Cerebellum (tissue), 4 donors: ENCODE measurements at places on chromosomes 3 and 15.

DNA sequence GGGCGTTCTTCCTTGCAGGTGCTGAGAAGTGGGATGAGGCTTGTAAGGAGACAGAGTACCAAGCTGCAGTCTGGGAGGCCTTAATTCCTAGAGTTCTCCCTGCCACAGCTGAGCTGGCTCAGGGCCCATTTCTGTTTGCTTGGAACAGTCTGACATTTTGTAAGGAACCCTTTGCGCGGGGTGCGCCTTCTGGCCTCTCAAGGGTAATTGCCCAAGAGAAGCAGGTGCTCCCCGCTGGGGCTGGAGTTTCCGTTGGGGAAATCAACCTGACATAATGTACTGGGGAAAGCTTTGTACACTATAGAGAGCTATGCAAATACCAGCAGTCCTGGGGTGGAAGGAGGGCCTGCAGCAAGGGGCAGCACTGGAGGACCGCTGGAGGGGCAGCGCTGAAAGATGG lies 83.6 kb downstream of the HMG20A start:
- DNase-seq: no peak

DNA sequence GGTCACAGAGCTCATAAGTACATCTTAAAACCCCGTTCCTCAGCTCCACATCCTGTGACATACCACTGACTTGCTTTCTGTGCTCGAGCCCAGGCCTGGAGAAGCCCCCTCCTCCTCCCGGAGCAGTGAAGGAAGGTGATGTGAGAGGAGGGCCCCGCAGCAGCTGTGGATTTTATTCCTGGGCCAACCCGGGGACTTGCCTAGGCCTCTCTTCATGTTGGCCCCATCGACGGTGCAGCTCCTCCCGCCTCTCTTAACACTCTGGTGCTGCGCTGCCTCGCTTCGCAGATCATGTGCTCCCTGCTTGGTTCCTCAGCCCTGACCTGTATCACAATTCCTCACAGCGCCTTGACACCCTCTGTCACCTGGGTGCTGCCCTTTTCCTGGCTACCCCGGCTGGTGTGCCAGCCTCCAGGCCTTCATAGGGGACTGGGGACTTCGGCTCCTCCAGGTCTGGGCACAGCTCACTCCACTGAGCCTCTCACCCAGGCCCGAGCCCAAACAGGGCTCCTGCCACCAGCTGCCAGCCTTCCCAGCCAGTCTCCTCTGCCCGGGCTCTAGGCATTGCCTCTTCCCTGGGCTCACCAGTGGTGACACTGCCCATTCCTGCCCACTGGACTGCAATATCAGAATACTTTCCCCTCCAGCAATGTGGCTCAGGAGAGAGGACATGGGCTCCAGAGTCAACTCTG lies 21.5 kb downstream of the MAGEF1 start:
- DNase-seq: no peak

GRCh38 chr15:79582650-79583049 lies 150.5 kb downstream of the MINAR1 start:
- DNase-seq: no peak

DNA sequence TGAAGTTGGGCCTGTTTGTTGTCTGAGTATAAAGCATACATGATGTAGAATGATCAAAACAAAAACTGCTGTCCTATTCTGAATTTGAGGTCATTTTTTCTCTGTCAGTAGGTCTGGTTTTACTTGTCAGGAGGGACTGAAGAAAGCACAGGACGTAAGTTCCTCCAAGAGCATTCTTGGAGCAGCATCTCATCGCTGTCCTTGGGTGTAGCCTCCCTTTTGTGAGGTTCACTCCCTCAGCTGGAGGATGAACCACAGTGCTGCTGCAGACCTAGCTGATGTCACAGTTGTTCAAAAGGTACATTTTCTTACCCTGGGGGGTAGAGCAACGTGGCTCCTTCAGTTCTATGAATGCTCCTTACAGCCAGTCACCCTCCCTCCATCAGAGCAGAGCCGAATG lies 490.0 kb upstream of the TBL1XR1 start:
- no peak for DNase-seq

GRCh38 chr3:146505516-146505915 lies 36.2 kb upstream of the PLSCR2 start:
- no peak for DNase-seq

- DNase-seq: peak; percentile 89
Measured at GRCh38 chr3:184261270-184261853, at the start of gene CAMK2N2. CAMK2N2 (minus strand) TSS chr3:184261553; CDS start chr3:184261285, 268 bp downstream.

- no peak for DNase-seq
Measured at GRCh38 chr3:71225002-71225684, 358.4 kb downstream of the FOXP1 start.

- no peak for DNase-seq
Measured at GRCh38 chr3:154089421-154090420, 31.5 kb upstream of the ARHGEF26 start.

DNA sequence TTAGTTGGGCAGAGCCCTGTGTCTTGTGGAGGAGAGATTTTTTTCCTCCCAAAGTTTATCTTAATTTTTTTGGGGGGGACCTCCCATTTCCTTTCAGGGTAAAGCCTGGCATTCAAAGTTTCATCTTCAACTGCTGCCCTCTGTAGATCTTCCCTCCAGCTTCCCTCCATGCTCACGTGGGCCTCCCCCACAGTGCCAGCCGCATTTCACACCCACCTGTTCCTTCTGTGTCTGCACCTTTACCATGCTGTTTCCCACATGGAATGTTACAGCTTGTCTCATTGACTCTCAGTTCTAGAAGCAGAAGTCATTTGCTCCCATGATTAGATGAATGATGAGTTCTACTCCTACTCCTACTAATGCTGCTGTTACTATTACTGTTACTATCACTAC lies 6.5 kb downstream of the CELF6 start:
- no peak for DNase-seq

DNA sequence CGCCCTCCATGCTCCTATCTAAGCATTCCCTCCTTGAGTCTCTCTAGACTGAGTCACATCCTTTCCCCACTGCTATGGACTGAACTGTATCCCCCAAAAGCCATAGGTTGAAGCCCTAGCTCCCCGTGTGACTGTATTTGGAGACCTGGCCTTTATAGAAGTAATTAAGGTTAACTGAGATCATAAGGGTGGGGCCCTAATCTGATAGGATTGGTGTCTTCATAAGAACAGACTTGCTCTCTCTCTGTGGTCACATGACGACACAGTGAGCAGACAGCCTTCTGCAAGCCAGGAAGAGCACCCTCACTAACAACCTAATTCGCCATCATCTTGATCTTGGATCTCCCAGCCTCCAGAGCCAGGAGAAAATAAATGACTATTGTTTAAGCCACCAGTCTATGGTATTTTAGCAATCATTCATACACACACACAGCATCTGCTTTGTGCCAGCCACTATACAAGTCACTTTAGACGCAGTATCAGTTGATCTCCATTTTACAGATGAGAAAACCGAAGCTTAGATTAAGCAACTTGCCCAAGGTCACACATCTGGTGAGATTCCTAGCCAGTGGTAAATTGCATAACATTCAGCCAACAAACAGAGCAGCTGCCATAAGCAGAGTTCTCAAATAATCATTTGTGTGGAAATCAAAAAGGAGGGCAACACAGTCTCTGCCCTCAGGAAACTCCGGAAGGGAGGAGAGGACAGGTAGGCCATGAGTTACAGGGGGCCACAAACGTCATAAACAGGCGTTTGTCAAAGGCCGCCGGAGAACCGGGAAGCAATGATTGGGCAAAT lies 66.3 kb upstream of the HES1 start:
- no peak for DNase-seq

DNA sequence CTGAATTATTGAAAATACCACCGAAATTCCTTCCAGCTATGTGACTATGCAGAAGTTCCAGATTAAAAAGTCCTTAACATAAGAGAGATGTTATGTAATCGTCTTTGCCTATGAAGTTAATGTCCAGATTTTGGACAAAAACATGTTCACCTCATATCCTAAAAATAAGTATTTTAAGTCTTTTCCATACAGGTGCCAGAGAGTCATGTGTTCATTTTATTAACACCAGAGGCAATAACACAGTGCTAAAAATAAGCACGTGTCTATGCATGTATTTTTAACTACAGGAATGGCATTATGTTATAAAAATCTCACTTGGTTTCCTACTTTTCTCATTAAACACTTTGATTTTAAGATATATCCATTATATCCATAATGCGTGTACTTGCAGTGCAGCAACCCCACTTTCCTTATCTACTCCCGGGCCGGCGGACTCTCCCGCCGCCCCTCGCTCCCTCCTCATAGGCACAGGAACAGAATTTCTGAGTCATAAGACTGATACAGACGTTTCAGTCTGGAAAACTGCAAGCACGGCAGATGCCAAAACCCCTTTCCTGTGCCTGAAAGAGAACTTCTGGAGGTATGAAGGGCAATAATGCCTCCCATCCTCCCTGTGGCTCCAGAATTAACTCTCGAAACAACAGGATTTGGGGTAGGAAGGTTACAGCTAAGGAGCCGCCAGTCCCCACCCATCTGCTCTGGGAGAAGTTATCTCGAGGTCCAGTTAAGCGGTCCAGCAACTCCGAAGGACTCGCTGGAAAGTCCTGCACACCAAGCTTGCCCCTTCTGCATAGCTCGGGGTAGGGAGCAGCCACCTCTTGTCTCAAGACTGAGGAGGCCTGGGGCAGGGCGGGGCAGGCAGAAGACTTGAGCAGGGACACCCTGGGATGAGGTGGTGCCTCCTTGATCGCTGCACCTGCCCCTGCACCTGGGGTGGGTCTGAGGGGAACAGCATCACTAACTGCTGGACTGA lies 22.3 kb upstream of the PSTPIP1 start:
- no peak for DNase-seq

- DNase-seq: no peak
Measured at GRCh38 chr3:146814601-146815315, 209.6 kb upstream of the PLSCR5 start.
